ENCODE measurements at places on chromosomes 7 and 10.

DNA sequence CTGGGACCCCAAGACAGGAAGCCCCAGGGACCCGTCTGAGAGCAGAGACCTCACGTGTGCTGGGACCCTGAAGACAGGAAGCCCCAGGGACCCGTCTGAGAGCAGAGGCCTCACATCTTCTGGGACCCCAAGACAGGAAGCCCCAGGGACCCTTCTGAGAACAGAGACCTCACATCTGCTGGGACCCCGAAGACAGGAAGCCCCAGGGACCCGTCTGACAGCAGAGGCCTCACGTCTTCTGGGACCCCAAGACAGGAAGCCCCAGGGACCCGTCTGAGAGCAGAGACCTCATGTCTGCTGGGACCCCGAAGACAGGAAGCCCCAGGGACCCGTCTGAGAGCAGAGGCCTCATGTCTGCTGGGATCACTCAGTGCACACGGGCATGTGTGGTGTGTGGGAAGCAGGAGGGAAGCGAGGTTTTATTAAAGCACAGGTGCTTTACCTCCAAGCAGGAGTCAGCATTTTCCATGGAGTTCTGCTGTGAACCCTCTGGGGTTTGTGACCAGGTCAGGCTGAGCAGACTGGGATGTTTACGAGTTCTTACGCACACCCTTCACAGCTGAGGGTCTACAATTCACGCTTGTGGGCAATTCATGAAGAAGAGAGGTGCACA is 590.6 kb downstream of the DNAJB6 start:
- no peak for DNase-seq

DNA sequence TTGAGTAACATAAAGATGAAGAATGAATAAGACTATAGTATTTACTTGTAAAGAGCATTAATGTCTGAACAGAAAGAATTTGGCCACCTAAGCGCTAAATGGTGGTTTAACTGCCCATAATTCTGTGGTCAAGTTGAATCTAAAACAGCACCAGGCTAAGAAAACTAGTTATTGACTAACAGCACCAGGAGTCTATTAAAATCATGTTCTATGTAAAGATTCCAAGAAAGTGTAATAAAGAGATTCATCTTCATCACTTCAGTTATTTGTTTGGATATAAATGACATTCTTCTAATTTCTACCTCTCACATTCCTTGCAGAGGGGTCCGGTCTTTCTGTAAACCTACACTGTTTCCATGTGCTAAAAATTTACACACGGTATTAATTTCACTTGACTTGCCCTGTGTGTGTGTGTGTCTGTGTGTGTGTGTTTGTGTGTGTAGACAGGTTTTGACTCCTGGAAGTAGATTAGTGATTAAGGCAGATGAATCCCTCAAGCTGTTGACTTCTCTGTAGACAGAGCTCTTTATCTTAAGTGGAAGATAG is 84.4 kb downstream of the KLF6 start:
- DNase-seq = no peak

DNA sequence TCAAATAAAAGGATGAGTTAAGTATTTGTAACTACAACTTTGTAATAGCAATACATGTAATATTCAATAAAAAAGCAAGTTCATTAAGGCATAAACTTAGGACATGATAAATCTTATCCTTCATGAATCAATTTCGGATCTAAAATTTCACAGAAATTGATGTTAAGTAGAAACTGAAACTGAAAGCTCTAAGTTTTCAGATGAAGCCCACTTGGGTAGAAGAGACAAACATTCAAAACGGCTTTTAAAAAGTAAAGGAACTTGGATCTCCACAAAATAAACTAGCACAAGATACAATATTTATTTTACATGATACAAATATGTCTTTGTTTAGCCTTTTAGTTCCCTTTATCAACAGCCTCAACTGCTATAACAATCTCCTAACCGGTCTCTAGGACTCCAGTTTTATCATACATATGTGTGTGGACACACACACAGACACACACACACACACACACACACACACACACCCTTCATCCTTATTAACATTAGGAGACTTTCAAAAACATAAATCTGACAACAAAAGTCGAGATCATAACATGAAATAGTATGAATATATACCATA is 83.7 kb downstream of the USP6NL start:
- no peak for DNase-seq

DNA sequence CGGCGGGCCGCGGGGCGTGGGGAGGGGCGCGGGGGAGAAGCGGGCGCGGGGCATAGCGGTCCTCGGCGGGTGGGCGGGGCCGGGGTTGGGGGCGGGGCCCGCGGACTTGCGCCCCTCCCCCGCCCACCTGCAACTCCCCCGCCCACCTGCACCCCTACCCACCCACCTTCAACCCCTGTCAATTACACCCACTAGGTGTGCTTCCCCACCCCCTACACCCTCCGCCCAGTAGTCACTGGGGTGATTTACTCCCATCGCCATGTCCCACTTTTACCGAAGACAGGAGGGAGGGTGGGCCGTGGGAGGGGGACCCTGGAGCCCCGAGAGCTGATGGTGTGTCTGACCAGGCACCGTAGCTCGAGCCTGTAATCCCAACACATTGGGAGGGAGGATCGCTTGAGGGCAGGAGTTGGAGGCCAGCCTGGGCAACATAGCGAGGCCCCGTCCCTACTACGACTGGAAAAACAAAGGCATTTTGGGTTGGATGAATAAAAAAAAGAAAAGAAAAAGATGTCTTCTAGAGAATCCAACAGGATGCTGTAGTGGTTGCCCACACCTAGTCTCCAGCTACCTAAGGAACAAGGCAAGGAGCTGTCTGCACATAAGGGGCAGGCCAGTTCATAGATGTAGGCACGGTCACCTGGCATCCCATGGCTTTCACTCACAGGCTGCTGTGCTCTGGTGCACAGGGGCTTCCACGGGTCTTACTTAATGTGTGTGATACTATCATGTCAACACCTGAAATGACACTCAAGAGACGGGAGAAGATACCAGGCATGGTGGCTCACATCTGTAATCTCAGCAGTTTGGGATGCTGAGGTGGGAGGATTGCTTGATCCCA is 761 bp downstream of the KCTD7 start:
- DNase-seq = no peak

DNA sequence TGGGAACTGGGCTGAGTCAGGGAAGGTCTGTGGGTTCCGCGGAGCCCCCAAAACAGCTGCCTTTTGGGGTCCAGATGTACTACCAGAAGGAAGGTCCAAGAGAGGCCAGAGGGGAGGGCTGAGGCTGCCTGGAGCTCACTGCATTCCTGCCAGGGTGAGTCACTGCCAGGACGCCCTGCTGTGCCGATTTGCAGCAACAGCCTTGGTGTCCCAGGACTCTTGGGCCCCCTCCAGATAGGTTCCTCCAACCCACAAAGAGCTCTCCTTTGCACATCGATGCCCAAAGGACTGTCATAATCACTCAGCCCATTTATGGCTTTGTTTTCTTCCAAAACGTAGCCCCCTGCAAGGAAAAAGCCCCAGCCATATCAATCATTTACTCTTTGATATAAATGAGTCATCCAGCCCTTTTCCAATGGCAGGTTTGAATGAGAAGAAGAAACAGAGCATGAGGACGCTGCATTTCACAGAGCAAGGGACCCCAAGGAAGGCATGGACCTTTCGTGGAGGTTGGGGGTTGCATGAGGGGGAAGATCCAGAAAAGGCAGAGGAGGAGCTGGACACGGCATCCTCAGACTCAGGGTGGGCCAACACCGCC is 32.2 kb upstream of the COL13A1 start:
- no peak for DNase-seq

DNA sequence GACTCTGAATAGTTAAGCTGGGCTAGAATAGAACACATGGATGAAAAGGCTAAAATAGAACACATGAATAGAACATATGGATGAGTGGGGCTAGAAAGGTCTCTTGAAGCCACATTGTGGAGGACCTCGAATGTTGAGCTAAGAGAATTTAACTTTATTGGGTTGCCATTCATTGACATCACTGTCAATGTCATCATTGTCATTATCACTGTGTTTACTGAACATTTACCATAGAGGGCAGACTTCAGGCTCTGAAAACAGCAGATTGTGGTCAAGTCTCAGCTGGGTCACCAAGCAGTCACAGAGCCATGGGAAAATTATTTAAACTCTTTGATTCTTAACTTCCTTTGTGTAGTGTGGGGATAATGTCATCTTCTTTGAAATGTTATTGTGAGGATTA is 80.4 kb downstream of the WDFY4 start:
- no peak for DNase-seq

GRCh38 chr7:154493594-154493993 is 441.4 kb downstream of the DPP6 start:
- no peak for DNase-seq

DNA sequence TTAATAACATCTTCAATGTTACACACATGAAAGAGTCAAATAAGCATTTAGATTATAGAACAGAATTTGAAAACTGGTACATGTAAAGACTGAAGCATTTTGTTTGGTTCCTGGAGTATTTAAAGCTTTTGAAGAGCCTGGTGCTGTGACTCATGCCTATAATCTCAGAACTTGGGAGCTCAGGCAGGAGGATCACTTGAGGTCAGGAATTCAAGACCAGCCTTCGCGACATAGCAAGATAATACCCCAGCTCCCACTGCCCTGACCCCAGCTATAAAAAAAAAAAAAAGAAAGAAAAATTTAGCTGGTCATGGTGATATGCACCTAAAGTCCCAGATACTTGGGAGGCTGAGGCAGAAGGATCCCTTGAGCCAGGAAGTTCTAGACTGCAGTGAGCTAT is 87.8 kb downstream of the HDAC9 start:
- DNase-seq = no peak

All from bone marrow (tissue), 2 donors.